ENCODE measurements at places on chromosomes 1 and 21.

DNA sequence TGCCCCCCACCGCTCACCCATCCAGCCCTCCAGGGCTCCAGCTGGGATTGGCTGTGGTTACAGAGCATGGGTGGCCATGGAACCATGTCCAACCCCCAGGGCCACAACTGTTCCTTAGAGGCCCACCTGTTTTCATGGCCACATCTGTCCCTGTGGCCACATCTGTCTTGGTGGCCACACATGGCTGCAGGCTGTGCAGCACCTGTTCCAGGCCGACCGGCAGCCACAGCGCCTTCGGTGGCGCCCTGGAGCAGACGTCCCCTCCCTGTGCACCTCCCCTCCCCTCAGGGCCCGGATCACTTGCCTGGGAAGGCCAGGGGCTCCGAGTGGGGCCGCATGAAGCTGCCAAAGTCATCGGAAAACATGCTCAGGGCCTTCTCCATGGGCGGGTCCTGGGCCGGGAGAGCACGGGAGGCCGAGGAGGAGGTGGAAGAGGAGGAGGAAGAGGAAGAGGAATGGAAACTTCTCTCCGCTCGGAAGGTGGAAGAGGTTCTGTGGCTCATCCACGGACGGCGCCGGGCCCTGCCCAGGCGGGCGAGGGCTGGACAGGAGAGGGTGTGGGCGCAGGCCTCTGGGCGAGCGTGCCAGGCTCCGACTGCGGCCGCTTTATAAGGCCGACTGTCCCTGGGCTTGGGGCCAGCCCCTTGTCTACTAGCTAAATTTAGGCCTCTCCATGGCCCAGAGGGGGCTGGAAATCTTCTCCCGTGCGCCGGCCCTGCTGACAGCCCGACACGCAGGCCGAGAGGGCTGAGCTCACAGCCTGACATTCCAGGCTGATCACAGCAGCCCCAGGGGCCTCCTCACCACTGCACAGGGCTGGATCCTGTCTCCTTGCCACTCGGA, at the start of gene HSPB7:
Gene HSPB7, minus strand, starts transcription at position 583 of the 843 bp plus-strand sequence. Its CDS starts 80 bp downstream, at position 503.
- no peak for DNase-seq

- no peak for DNase-seq
Measured at GRCh38 chr1:6775261-6776043, 9.8 kb upstream of the CAMTA1 start.

- DNase-seq = peak; percentile 90
Measured at GRCh38 chr1:29324771-29325351, 88.5 kb downstream of the PTPRU start.

DNA sequence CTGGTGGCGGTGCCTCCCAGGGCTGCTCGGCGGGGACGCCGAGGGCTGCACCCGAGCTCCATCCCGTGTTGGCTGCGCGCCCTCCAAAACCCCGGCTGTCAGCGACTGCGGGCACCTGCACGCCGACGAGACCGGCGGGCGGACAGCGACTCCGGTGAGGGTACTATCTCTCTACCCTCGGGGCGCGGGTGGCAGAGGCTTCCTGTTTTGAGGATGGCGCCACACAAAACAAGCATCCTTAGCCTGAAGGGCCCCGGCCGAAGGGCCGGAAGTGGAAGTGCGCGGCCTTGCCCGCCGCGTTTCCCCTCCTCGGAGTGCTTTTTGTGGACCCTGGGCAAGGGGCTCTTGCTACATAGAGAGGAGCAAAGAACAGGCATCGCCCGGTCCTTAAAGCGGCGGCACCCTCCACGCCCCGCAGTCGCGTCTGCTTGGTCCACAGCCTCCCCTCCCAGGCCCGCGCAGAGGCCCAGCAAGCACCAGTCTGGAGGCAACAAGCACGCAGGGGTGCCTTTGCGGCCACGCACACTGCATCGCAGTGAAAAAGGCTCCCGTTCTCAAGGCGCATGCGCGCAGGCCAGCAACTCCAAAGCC, 561 bp upstream of the COQ8A start:
- no peak for DNase-seq

DNA sequence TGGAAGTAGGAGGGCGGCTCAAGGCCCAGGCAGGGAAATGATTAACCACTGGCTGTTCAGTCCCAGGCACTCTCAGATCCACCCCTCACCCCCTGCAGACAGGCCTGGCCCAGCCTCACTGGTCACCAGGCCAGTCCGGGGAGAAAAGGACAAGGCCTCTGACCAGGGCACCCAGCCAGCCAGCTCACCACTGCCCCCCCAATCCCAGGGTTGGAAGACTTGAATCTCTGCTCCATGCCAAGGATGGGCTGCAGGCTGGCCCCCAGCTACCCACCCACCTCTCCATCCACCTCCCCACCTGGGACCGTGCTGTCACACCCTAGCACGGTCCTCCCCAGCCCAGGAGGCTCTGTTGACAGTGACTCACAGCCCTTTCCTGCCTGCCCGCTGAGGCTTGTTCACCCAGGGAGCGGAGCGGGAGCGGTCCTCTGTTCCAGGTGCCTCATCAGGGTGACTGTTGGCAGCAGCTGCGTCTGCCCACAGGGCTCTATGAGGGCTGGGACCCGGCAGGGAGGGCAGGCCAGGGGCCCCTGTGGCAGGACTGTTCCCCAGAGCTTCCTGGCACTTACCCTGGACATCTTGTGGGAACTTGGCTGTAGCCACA, 2.2 kb downstream of the LAD1 start:
- no peak for DNase-seq

DNA sequence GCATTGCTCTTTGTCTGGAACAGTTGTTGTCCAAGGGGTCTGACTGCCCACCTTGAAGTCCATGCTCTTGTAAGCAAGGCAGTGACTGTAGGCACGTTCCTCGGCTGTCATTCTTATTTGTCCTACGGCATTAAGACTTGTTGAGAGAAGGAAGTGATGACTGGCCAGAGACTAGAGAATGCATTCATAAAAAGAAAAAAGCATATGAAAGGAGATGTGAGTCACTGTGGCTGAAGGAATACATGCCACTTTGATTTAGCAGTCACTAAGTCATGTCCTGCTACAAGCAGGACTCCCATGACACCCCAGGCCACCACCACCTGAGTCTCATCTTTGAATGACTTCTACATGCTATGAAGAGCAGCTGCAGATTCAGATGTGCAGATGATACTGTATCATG, 50.5 kb downstream of the CNN3 start:
- DNase-seq = no peak

GRCh38 chr1:222275729-222276465, 272.0 kb downstream of the HHIPL2 start:
- DNase-seq = no peak

DNA sequence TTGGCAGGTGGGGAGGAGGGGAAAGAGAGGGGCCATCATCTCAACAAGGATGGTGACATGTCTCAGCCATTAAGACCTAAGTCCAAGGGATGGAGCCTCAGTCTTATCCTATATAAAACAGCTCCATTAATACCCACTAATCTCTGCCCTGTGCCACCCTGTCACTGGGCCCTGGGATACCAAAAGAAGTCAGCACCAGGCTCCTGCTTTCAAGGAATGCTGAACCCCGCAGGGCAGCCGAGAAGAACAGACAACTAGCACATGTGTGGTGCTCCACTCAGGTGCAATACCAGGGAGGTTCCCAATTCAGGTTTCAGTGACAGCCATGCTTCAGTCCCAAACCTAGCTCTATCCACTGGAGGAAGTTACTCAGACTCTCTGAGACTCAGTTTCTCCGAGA, 128.4 kb downstream of the GRIK3 start:
- no peak for DNase-seq

GRCh38 chr1:14495996-14496395, 102.5 kb upstream of the KAZN start:
- no peak for DNase-seq

GRCh38 chr1:199160521-199161318, 521.9 kb downstream of the PTPRC start:
- DNase-seq = no peak

- no peak for DNase-seq
Measured at GRCh38 chr1:89918794-89919155, 76.1 kb upstream of the ZNF326 start.

GRCh38 chr1:248696774-248697173, 5.8 kb downstream of the OR14I1 start:
- no peak for DNase-seq

DNA sequence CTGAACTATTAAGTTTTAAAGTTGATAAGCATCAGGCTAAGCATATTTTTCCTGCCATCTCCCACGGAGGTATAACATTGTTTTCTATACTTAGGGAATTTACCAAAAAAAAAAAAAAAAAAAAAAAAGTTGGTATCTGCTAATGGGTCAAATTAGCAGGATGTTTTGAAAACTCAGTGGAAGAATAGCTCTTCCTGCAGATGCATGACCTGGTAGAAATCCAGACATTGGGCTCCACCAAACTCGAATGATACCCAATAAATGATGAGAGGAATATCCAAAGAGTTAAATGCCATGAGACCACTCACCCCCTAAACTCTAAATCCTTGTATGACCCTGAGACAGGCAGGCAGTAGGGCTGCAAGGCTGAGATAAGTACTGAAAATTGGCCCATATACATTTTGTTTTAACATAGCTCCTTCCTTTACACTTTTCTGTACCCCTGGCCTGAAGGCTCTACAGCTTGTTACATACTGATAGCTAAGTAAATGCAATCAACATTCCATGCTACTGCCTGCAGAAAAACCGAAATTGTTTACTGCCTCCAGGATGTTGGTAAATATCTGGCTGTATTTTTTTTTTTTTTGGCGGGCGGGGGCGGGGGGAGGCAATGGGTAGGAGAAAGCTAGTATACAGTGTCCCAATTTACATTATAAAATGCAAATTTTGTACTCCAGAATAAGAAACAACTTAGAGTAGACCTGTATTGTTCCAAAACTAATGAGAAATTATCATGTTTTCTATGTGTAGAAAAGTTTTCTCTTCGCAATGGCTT, 57.6 kb downstream of the NFIA start:
- DNase-seq = no peak

DNA sequence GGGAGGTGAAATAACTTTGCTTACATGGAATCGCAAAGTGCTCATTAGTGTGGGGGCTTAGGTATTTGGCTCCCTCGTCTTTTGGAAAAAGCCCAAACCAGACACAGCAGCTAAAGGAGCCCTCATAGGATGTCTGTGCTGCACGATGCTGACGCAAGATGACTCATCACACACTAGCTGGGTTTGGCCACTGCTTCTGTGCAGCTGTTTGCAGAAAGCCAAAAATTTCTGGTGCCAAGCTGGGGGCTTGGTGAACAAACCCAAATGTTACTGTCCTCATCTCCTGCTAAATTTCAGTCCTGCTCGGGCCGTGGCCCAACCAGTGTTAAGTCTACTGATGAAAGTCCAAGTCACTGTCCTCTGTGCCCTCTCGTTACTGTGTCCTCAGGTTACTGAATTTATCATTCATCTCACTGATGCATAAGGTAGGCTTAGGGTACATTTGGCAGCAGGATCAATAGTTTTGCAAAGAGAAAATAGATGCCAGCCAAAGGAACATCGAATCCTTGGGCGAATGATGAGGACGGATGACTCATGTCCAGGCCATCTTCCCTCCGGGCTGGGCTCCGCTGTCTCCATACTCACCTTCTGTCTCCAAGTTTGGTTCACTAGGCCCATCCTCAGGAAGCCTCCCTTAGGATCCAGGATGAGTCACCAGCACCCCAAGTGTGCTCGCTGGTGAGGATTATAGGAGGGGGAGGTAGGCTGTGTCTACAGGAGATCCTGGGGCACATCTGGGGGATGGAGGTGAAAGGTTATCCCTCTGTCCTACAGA, 177.7 kb downstream of the ADSS2 start:
- DNase-seq = peak; percentile 17

DNA sequence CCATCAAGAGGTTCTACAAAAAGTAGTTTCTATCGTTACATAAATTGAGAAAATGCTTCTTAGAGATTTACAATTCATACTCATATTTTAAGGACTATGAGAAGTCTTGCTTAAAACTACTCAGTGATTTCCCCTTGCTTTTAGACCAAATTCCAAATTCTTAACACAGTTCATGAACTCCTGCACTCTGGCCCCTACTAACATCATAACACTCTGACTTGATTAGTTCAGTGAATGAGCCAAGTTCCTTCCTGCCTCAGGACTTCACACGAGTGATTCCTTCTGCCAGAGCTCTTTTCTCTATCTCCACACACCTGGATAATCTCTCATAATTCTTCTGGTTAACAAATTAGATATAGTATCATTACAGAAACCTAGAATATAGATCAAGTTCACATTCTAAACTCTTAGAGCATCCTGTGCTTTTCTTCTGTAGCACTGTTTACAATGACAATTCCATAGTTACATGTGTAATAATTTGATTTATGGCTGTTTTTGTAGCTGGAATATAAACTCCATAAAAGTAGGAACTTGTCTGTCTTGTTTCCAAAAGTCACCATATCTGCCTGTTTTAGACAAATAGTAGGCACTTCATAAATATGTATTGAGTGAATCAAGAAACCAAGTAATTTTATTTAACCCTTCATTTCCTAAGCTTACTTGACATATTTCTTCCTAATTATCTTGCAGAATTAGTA, 59.9 kb downstream of the NUF2 start:
- no peak for DNase-seq

- DNase-seq = no peak
Measured at GRCh38 chr1:220483700-220484099, 44.2 kb upstream of the MARK1 start.

DNA sequence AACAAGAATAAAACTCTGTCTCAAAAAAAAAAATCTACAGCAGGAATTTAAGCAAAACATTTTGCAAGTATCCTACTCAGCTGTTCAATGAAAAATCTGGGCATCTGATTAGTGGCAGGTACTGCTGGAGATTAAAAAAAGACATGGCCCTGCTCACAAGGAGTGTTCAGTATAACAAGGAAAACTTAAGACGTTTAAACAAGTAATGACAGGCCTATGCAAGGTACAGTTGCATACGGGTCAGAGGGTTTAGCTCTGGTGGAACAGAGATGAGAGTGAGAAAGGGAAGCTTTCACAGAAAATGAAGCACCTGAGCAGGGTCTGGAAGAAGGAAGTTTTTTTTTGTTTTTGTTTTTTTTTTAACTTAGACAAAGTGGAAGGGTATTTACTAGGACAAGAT, 23.0 kb downstream of the SNRNP40 start:
- DNase-seq = no peak

- DNase-seq = no peak
Measured at GRCh38 chr1:19070891-19071621, 114.6 kb upstream of the IFFO2 start.

DNA sequence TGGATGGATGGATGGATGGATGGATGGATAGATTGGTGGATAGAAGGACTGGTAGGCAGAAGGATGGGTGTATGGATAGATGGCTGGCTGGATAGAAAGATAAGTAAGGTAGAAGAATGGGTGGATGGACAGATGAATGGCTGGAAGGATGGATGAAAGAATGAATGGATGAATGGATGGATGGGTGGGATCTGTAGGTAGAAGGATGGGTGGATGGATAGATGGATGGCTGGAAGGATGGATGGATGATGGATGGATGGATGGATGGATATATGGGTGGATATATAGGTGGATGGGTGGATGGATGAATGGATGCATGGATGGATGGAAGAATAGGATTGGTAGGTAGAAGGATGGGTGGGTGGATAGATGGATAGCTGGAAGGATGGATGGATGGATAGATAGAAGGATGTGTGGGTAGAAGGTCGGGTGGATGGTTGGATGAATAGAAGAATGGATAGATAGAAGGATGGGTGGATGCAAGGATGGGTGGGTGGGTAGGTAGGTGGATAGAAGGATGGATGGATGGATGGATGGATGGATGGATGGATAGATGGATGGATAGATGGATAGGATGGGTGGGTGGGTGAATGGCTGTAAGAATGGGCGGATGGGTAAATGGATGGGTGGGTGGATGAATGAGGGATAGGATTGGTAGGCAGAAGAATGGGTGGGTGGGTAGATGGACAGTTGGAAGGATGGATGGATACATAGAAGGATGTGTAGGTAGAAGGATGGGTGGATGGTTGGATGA, 7.5 kb downstream of the MASP2 start:
- no peak for DNase-seq
